ENCODE measurements at places on chromosomes 16 and 17. TPM values are rescaled to one million over a fixed set of nuclear protein-coding genes. Genes with fewer than 3 reads are reported as not detected.

Gene CDRT4
- 25.4 TPM for total RNA-seq

Gene VTN
- total RNA-seq: 1.0 TPM

DNA sequence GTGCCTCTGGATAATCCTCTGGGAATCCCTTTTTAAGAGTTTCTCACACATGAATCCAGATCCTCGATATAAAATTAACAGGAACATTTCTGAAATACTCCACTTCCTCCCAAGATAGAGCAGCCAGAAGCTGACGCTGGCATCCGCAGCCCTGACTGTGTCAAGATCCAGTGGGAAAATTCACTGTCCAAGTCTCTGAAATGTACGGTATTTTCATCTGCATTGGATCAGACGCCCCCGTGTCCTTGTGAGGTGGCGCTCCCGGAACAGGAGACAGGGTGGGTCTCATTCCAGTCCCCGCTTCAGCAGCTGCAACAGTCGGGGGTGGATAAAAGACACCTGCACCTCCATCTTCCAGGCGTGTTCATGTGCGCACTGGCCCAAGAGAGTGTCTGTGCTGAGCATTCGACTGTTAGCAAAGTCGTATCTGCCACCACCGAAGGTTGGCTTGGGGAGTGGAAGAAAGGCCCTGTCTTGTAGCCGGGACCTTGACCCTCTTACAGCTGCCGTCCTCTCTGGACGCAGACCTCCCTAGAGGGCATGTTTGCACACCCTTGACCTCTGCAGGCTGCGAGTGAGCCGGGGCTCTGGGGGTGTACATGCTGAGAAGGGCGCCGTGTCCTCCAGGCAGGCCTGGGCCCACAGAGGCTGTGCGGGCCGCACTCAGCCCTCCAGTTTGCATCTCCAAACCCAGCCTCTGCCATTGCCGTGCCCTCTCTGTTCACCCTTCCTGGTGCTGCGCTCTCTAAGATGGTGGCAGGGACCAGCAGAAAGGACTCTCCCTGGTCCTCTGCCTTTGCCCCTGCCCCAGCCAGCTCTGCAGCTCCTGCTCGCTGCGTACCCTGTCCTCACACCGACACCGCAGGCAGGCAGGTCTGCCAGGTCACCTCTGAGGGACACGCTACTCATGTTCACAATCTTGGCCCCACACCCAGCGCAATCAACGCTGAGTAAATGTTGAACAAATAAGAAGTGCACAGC lies 72.0 kb upstream of the CHMP6 start:
- no peak for DNase-seq

Gene GLG1
- total RNA-seq: 121 TPM

GRCh38 chr16:46832757-46833459 lies 1.9 kb upstream of the C16orf87 start:
- no peak for DNase-seq

- DNase-seq: no peak
These were observed 45.3 kb downstream of the DDX19A start for GRCh38 chr16:70391881-70392481.

Gene SPATA22
- total RNA-seq: not detected

DNA sequence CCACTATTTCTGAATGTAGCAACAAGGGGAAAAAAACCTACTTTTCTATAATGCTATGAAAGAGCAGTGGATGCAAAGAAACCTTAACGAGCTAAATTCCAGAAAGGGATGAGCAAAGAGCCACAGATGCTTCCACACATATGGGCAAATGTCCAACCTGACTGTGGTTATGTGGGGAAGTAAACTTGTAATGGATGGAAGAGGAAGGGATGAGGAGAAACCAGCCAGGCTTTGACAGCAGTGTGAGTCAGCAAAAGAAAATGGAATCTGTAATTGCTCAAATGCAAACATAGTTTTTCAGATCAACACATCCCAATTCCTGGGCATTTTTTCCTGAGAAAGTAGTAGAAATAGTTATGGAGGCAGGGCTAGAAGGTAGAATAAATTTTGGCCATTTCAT lies 204.8 kb upstream of the CPHXL start:
- no peak for DNase-seq

- peak; percentile 54 for DNase-seq
These were observed 74.8 kb upstream of the SMURF2 start for GRCh38 chr17:64736804-64737492.

- no peak for DNase-seq
These were observed 53.4 kb downstream of the MEOX1 start for GRCh38 chr17:43608313-43608712.

Data from ureter (tissue), 1 donor.